ENCODE measurements at places on chromosomes 13 and 19.

GRCh38 chr13:98598043-98598442 is 21.1 kb upstream of the STK24 start:
- no peak for DNase-seq

- no peak for DNase-seq
Measured at GRCh38 chr19:403221-404027, 5.5 kb downstream of the C2CD4C start.

GRCh38 chr19:33191501-33191900 is 2.6 kb upstream of the LRP3 start:
- no peak for DNase-seq

- DNase-seq = no peak
Measured at GRCh38 chr19:4877753-4878490, 10.5 kb upstream of the PLIN3 start.

- DNase-seq = no peak
Measured at GRCh38 chr13:50942630-50943311, 33.2 kb downstream of the RNASEH2B start.

All from neural crest cell (in vitro differentiated cells).